ENCODE measurements at places on chromosomes 16 and 17.

- no peak for DNase-seq
Measured at GRCh38 chr17:11140501-11140900, 100.5 kb upstream of the SHISA6 start.

DNA sequence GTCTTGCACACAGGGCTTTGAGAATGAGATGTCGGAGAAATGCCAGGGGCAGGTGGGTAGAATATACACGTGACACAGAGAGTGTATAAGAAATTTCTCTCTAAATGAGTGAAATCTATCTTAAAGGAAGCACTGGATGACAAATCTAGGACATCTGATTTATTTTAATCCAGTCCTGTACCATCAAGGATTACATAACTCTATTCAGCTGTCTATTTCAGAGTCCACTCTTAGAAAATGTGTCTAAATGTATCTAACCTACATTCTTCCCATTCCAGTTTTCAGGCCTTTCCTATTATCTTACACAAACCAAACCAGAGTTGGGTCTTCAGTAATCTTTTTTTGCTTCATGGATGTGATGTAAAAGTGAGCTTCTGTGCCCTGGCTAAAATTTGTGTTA lies 181.9 kb downstream of the CNTNAP4 start:
- DNase-seq = no peak

GRCh38 chr17:62761884-62762283 lies 46.2 kb downstream of the MARCHF10 start:
- DNase-seq = no peak

GRCh38 chr17:70086516-70086915 lies 11.5 kb downstream of the KCNJ16 start:
- no peak for DNase-seq

DNA sequence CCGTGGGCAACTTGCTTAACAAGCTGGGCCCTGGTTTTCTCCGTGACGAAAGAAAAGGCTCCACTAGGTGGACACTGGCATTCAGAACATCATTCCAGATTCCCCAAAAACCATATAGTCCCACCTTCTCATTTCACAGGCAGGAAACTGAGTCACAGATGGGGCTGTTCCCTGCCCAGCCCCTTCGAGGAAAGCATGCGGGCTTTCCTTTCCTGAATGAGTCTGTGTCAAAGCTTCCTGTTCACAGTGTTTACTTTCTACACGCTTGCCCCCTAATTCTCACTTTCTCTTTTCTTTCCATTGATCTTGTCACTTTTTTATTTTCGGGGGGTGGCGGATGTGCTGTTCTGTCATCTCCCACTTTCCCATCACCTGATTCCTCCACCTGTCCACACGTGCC lies 10.3 kb upstream of the LGALS9 start:
- no peak for DNase-seq

DNA sequence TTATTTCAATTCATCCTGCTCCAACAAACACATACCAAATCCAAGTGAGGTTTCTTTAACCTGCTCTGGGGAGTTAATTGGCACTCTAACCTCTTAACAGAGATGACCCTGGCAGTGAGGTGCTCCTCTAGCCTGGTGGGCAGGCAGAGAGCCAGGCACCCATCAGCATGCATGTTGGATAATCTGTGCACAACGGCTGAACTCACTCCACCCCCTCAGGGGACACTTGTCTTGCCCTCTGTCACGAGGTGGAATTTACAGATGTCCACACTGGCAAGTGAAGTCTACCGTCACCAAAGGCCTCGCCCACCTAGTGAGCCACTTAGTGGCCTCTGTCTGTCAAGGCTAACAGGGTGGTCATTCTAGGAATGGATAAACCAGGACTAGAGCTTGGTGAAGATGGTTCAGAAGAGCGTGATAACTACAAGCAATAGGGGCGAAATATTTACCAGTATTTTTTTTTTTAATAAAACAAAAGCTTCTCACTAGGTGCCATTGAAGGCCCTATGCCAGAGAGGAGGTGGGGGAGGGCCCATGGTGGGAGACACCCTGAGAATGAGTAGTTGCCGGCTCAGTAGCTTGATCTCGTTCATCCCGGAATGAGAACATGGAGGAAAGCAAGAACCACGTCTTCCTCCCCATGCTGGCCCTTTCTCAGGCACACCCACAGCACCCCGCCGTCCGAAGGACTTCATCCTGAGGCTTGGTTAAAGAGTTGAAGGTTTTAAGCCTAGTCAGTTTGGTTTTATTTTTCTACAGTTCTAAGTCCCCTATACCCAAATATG lies 25.2 kb downstream of the PLD6 start:
- no peak for DNase-seq

DNA sequence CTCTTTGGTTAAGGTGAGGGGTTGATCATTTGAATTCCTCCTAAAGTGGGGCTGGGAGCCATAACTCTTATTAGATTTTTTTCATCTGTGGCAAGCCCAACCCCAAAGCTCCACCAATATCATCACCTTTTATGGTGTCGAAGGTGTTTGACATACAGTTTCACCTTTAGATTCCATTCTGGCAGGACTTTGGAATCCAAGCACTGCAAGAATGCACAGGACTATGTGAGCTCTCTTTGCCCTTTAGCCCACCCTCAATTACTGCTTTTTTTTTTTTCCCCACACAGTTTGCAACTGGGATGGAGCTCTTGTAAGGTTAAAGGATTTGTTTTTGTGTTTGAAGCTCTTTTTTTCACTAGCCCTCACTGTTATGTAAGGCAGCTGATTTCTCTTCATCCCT lies 154.0 kb upstream of the KCNJ16 start:
- DNase-seq = no peak

GRCh38 chr17:56099649-56100048 lies 53.6 kb upstream of the ANKFN1 start:
- no peak for DNase-seq
